ENCODE measurements at places on chromosomes 1 and 21.

DNA sequence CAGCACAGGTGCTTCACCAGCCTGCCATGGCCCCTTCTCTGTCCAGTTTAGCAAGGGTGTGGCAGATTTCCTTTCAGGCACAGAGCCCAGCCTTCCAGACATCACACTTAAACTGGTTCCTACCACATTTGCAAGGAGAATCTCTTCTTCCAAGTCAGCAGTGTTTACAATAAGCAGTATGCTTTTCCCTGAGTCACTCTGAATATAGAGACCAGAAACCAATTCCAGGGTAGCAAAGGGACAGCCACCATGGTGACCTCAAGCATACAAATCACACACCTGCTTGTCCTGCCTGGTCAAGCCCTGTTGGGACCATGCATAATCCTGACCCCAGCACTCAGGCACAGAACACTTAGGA lies 8.7 kb upstream of the CBR3 start:
- no peak for DNase-seq

DNA sequence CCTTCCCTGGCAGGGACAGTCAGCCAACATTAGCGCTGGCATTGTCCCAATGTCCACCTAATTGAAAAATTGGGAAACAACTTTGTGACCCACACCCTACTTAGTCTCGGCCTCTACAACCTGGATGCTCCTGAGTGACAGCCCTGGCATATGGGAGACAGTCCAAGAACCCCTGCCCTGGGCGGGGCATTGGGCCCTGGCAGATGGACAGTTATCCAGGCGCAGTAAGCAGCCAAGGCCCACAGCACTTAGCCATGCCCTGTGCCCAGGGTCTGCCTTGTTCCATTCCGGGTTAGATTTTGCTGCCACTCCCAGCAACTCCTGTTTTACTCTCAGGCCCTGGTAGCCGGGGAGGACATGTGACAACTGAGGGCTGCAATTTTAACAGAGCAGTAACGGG lies 50.3 kb downstream of the NFASC start:
- DNase-seq: no peak

- peak; percentile 19 for DNase-seq
Observed at GRCh38 chr21:33640697-33641351, 717 bp downstream of the CRYZL1 start.

- no peak for DNase-seq
Observed at GRCh38 chr1:165476776-165477175, 31.9 kb upstream of the RXRG start.

GRCh38 chr1:231272880-231273279 lies 31.9 kb downstream of the GNPAT start:
- no peak for DNase-seq

DNA sequence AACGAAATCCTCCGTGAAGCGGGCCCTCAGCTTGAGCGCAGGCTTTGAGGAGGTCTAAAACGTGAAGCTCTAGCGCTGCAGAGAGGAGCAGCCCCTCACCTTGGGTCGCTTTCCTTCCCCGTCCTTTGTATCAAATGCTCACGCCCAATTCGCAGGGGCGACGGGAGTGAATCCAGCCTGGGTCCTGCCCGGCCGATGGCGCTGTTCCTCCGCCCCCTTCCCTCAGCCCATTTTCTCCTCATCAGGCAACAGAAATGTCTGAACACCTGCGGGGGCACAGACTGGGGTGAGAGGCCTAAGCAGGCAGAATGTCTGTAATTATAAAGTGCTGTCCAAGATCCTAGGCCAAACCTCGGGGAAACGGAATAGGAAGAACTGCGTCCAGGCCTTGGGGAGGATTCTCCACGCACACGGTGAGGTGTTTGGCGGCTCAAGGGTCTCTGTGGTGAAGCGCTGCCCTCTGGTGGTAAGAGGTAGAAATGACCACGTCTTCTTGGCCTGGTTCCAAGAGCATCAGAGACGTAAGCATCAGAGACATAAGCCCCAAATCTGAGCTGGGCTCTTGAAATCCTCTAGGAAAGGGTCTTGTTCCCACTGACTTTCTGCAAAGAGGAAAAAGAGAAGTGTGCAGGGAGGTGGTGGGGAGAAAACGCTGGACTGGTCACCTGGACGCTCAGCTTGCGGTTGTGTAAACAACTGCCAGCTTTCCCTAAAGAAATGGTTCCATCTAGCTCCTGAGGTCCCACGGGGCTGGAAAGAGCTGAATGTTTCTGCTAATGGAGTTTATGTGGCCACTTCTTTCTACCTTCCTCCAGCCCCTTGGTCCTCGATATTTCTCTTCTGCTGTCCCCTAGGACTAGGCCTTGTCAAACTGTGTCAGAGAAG lies 92.1 kb upstream of the CD53 start:
- peak; percentile 50 for DNase-seq

DNA sequence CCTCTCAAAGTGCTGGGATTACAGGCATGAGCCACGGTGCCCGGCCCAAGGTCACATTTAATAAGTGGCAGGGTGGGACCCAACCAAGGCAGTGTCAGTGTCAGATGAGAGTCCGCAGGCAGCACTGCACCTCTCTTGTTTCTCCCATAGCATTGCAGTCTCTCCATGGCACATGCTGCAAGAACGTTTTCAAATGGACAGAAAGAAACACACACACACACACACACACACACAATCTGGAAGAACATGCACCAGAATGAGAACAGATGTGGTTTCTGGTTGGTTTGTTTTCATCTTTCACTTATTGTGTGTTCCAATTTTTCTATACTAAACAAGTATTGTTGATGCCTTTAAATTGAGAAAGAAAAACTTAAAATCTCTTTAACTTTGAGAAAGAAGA lies 126.5 kb downstream of the SYF2 start:
- DNase-seq: no peak

GRCh38 chr1:201023517-201023902 lies at the start of gene KIF21B:
Gene KIF21B, minus strand, starts transcription at chr1:201023714. Its CDS starts 331 bp downstream, at chr1:201023383.
- DNase-seq: peak; percentile 76

- DNase-seq: no peak
Observed at GRCh38 chr21:28235169-28235895, 757.3 kb downstream of the LTN1 start.

DNA sequence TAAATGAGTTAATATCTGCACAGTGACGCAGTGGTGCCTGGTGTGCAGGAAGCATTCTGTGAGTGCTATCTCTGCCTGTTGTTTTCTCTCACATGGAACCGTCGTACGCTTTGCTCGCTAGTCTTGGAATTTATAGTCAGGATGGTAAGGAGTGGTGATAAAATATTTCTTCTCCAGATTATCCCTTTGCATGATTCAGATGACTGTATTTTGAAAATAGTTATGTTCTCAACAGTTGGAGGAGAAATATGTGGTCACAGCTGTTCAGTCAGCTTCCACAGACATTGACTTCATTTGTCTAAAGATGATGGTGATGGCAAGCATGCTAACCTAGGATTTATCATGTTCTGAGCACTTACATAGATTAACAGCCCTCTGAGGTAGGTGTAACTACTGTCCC lies 41.3 kb upstream of the VAMP3 start:
- no peak for DNase-seq

DNA sequence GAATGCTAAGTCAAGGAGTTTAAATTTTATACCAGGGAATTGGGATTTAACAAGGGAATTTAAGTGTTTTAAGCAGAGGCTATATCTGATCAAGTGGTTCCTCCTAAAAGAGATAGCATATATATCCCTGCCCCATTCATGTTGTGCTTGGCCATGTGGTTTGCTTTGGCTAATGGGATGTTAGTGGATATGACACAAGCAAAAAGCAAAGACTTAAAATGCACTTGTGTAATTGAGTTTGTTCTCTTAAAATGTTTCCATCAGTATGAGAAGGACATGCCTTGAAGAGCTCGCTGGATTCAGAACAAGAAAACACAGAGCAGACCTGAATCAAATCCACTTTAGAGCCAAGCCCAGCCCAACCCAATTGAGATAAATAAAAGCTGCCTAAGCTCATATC lies 22.4 kb downstream of the C1orf87 start:
- no peak for DNase-seq

- DNase-seq: no peak
Observed at GRCh38 chr1:237316352-237316751, 274.4 kb downstream of the RYR2 start.

DNA sequence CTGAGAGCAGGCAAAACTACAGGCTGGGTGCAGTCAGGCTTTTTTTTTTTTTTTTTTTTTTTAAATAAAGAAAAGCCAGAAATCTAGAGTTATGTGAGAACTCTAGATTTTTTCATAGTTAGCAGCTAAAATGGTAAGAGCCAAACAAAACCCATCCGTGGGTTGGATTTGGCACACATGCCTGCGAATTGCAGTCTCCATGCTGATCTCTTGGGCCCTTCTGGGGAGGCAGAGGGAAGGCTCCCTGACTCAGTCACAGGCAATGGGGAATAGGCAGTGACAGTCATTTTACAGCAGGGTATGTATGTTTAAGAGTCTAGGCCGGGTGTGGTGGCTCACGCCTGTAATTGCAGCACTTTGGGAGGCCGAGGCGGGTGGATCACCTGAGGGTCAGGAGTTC lies 2.6 kb downstream of the TXLNA start:
- DNase-seq: no peak

- DNase-seq: no peak
Observed at GRCh38 chr1:113275083-113275482, 115.2 kb upstream of the MAGI3 start.

GRCh38 chr1:206518743-206519142 lies 11.4 kb downstream of the RASSF5 start:
- no peak for DNase-seq

DNA sequence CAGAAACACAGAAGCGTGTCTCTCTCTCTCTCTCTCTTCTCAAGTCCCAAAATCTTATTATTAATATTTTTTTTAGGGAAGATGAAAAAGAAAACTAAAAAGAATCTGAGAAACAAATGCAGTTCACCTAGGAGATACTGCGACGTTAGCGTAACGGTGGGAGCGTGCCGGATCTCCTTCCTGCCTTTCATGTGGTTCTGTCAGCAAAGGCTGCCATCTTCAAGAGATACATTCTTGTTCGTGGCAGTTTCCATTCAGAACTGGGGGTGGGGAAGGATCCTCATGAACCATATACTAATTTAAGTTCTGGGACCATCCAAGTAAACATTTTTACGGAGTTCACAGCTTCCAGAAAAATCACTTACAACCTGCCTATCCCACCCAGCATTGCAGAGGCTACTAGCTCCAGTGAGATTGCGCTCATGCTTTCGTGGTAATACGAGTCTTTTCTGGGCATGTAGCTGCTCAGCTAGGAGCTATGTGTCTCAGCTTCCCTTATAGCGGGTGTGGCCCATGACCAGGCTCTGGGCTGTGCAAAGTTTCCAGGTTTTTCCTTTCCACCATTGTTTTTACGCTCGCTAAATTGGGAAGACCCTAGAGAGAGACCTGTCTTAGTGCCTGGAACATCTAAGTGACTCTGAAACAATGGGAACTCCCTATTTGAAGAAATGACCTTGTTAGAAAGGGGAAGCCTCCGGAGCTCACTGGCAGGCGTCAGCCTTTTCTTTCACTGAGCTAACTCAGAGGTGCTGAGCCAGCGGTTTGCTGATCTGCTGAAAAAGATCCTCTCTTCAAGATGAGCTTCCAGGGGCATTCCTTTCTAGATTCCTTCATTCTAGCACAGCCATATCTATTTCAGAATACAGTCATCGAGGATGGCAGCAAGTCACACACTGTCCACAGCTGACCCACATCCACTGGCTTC lies 17.3 kb downstream of the SLAMF1 start:
- DNase-seq: no peak

GRCh38 chr21:9760398-9761074 lies 760.8 kb upstream of the TPTE start:
- no peak for DNase-seq

DNA sequence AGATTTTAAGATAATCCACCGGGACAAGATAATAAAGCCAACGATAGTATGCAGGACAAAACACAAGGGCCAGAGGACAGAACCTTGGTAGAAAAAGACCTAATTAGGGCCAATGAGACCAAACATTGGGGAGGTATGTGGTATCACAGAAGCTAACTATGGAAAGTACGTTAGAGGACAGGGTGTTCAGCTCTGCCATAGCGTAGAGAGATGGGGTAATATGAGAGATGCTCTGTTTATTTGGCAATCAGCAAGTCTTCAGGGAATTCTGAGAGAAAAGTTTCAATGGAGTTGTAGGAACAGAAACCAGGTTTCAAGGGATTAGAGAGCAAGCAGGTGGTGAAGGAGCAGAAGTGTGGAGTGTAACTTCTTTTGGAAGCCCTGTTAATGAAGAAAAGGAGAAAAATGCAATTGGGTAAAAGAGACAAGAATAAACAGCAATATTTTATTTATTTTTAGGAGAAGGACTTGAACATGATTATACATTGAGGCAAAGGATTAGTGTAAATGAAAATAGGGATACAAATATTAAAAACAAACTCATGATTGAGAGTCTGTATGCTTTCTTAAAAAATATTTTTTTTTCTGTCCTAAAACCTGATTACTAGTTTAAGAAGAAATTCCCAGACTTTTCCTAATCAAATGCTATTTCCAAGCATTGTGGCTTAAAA lies 24.0 kb downstream of the EEIG2 start:
- DNase-seq: no peak

- no peak for DNase-seq
Observed at GRCh38 chr21:27740084-27740483, 773.2 kb upstream of the ADAMTS5 start.

DNA sequence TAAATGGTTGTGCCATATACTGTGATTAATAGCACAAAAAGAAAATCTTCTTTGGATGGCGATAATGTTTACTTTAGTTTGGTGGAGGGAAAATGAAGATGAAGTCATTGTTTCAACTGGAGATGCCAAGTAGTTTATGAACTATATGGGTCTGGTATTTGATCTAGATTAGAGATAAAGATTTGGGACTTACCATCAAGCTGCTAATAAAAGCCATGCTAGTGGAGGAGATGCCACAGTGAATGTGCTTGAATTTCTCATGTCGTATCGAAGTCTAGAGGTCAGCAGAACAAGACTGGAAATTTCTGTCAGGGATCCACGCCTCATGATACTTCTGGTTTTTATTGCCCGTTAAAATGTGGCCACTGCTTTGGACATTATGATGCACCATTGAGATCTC lies 742.0 kb downstream of the NCAM2 start:
- no peak for DNase-seq

GRCh38 chr1:27571439-27572018 lies 32.4 kb downstream of the AHDC1 start:
- peak; percentile 69 for DNase-seq

- DNase-seq: peak; percentile 50
Observed at GRCh38 chr1:8169364-8170058, 143.4 kb upstream of the ERRFI1 start.

GRCh38 chr1:186026946-186027345 lies 292.8 kb downstream of the HMCN1 start:
- DNase-seq: no peak

DNA sequence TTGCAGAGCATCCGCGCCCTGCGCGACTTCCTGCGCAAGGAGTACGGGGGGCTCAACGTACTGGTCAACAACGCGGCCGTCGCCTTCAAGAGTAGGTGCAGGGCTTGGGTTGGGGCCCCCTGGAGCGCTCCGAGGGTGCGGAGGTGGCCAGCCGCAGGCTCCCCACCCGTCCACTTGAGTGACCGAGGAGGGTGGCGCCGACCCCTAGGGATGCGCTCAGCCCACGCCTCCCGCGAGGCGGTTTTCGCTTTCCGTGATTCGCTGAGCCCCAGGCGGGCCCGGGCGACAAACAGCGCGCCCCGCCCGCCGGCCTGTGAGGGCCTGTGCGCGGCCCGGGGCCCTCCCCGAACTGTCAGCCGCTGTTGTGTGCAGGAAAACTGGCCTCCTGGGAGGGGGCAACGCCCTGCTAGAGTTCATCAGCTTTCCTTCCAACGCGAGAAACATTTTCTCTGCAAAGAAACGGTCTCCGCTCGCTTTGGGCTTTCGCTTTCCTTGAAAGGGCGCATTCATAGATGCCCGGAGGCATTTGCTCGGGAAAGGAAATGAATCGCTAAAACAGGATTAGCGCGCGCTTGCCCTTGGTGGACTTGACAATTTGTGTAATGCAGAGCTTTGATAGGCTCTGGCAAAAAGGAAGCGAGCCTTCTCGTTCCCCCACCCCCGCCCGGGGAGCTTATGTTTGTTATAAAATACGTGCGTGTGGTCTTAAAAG lies 668 bp downstream of the CBR3 start:
- peak; percentile 69 for DNase-seq
